ENCODE measurements at places on chromosomes 5 and 9.

- DNase-seq = peak; percentile 77
Observed at GRCh38 chr9:134049236-134049635, 18.6 kb downstream of the BRD3 start.

DNA sequence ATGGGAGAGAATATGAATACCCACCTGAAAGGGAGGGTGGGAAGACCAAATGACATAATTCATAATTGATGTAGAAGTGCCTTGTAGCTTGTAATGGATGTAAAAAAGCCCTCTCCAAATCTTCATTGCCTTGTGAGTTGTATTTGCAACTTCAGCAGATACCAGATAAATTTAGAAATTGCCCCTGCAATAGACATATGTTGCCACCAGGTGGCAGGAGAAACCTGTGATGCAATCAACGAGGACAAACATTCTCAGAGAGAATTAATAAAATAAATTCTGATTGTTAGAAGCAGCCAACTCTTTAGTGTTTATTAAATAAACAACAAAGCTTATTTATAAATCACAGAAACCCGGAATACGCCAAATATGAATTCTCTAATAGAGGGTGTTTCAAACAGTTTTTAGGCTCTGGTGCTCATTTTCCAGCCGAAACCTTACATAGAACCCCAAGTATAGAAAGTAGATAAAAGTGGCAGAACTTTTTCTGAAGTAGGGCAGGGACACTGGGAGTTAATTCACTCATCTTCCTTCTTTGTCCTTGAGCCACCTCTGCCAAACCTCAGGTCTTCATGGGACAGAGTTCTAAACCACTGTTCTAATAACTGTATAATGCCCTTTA, 147.8 kb downstream of the TMEM38B start:
- no peak for DNase-seq

- no peak for DNase-seq
Observed at GRCh38 chr9:89821081-89821480, 216.3 kb downstream of the GADD45G start.

- DNase-seq = peak; percentile 72
Observed at GRCh38 chr5:170302653-170303501, 5.3 kb upstream of the LCP2 start.

GRCh38 chr9:134419684-134420076, 93.4 kb downstream of the RXRA start:
- DNase-seq = no peak

GRCh38 chr5:69309380-69309779, 23.2 kb downstream of the CCDC125 start:
- no peak for DNase-seq

GRCh38 chr5:151758430-151759241, at the start of gene ATOX1:
Gene ATOX1, minus strand, starts transcription at chr5:151758631. Its CDS starts 80 bp downstream, at chr5:151758551.
- peak; percentile 97 for DNase-seq

Measured in psoas muscle (tissue), 8 donors.